Type B pancreatic cell (in vitro differentiated cells): ENCODE measurements at places on chromosomes 2 and 18.

DNA sequence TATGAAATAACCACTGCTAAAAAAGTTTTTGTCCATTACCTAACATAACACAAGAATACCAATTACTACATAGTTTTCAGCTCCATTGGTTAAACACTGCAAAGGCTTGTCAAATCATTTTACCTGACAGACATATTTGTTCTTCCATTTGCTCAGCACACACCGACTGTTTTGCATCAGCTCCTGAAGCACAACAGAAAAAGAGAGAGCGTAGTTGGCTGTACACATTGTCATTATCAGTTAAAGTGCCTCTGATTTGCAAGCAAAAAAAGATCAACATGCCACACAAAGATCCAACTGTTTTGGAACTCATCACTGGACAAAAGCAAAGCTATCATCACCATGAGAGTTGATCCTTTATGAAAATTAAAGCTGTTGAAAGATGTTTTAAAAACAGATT is 103.8 kb downstream of the WDPCP start:
- DNase-seq, result no peak

GRCh38 chr18:25288340-25288938 is 63.5 kb downstream of the ZNF521 start:
- no peak for DNase-seq

DNA sequence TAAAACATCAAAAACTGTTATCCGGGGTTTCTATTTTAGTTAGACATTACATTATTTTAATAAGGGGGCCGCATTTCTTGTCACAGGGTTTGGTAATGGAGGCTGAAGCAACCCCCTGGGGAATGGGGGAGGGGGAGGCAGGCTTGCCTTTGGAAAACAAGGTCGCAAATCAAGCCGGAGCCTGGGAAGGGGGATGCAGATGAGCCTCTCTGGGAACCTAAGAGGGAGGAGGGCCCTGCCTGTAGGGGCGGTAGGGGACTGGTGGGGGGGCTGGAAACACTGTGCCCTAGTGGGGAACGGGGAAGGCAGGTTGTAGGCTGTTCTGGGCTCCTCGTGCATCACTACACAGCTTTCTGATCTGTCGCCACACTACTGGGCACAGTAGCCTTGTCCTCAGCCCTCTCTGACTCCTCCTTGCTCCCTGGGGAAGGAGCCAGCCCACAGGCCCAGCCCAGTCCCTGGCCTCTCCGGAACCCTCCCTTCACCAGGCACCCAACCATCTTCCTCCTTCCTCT is 170.2 kb upstream of the SMAD2 start:
- DNase-seq, result no peak

GRCh38 chr2:127324635-127325034 is 30.7 kb upstream of the ERCC3 start:
- no peak for DNase-seq

DNA sequence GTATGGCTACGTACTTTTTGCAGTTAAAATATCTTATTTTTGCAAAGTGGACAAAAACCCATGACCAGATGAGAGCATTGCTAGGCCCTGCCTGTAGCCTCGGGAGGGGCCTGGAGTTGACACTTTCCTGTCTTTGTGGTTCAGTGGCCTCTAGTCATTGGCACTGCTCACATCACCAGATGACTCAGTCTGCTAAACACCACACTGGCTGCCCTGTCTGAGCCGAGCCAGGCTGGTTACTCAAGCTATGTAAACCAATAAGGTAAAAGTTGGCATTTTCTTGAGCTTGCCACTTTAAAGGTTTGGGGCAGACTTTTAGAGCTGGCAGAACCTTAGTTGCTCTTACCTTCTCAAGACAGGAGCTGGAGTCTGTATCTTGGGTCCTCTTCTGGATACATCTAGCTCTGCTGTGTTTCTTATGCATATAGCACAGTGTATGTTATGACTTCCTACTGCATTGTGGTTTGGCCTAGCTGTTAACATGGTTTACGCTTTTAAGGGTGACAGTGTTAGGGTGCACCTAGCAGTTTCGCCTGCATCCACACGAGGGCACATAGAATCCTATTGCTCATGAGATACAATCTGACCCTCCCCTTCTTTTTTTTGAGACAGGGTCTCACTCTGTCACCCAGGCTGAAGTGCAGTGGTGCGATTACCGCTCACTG is 76.4 kb downstream of the AP1S3 start:
- no peak for DNase-seq

- DNase-seq, result no peak
Measured at GRCh38 chr2:206230060-206230762, 44.3 kb upstream of the ZDBF2 start.

- no peak for DNase-seq
Measured at GRCh38 chr18:9827793-9828505, 57.8 kb upstream of the TXNDC2 start.

DNA sequence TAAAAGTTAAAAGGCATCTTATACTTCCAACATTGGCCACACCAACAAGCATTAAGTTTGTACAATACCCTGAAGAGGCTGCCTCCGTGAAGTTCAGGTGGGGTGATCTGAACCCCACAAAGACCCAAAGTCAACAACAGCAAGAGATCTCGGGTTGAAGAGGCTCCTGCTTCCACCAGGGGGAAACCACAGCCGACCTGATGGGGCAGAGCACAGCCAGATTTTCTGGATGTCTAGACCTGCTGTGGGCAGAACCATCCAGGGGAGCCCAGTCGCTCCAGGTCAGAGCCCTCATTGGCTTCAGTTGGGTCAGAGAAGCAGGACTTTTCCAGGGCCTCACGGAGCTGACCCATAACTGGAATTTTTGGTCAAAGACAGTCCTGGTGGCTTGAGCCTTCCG is 66.5 kb upstream of the ACKR3 start:
- no peak for DNase-seq
